Smooth muscle cell of the coronary artery (primary cell): ENCODE measurements at places on chromosomes 5 and 9. TPM values are rescaled to one million over a fixed set of nuclear protein-coding genes. Genes with fewer than 3 reads are reported as not detected.

The PCDHA4 gene
- 0.23 and 0.82 TPM in 2 replicates for total RNA-seq

The SLCO6A1 gene
- total RNA-seq = not detected in 2 replicates

The LIFR gene
- 16.8 and 18.2 TPM in 2 replicates for total RNA-seq

The FOXE1 gene
- total RNA-seq = not detected in 2 replicates

The KCNN2 gene
- total RNA-seq = not detected in 2 replicates

The CDK9 gene
- 41.5 and 66.2 TPM in 2 replicates for total RNA-seq

The PCDHGA9 gene
- total RNA-seq = 1.7 and 2.8 TPM in 2 replicates

The CD14 gene
- total RNA-seq = 2.8 and 107 TPM in 2 replicates

The SPINK13 gene
- total RNA-seq = not detected in 2 replicates

The FYB1 gene
- total RNA-seq = not detected in 2 replicates

The NUDT12 gene
- total RNA-seq = 7.3 and 10.3 TPM in 2 replicates

The OR1N1 gene
- total RNA-seq = 0.12 TPM in 1 of 2 replicates, not detected in the other

The SLC34A1 gene
- total RNA-seq = not detected in 2 replicates

The TMEFF1 gene
- 2.2 and 5.0 TPM in 2 replicates for total RNA-seq

The LCN1 gene
- not detected in 2 replicates for total RNA-seq

The STKLD1 gene
- total RNA-seq = 0.35 and 0.75 TPM in 2 replicates

The PRDM9 gene
- not detected in 2 replicates for total RNA-seq
